ENCODE measurements at places on chromosomes 12 and 14. TPM values are rescaled to one million over a fixed set of nuclear protein-coding genes. Genes with fewer than 3 reads are reported as not detected.
A peak's percentile ranks its signal among the peaks of the same experiment; 100 is the strongest.

CPNE6 gene
- total RNA-seq, result not detected

TAOK3 gene
- 9.3 TPM for total RNA-seq

- DNase-seq, result no peak
These were observed 48.5 kb downstream of the TSPAN9 start for GRCh38 chr12:3125674-3126073.

LMO3 gene
- total RNA-seq, result 22.2 TPM

DNA sequence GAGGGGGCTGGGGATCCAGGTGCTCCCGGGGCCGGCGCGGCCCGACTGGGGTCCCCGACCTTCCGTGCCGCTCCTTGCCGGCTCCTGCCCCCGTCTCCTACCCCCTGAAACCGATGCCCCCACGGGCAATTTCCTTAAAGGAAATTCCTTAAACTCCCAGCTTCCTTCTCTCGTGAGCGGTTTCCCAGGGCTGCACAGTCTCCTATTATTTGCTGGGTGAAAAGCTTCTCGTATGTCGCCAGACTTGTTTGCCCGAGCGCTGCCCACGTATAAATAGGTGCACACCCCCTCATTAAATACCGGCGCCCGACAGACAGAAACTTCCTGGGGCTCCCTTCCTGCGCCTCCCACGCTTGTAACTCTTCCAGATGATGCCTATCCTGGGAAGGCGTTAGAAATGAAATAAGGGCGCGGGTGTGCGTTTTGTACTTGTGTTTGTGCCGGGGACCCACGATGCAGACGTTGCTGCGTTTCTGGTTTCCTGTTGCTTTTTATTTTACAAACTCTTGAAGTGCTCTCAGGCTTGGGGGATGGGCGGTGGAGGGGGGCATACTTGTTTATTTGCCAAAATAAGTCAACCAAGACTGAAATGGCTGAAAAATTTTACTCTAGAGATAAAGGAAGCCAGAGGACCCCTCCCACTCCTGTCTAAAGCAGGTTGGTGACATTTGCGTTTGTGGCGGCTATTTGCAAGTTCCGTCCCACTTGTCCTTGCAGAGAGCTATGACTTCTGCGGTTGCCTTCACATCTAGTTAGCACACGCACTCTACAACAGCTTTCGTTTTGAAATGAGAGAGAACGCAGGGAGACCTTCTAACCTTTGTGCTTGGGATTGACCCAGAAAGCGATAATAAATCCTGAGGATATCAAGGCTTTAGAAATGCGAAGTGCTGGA lies 1.0 kb downstream of the HIP1R start:
- DNase-seq, result no peak

SLC39A2 gene
- total RNA-seq, result 0.14 TPM

ACSS3 gene
- 20.2 TPM for total RNA-seq

FAM186B gene
- total RNA-seq, result 0.21 TPM

TMEM119 gene
- total RNA-seq, result 0.20 TPM

RPGRIP1 gene
- total RNA-seq, result 0.41 TPM

DNA sequence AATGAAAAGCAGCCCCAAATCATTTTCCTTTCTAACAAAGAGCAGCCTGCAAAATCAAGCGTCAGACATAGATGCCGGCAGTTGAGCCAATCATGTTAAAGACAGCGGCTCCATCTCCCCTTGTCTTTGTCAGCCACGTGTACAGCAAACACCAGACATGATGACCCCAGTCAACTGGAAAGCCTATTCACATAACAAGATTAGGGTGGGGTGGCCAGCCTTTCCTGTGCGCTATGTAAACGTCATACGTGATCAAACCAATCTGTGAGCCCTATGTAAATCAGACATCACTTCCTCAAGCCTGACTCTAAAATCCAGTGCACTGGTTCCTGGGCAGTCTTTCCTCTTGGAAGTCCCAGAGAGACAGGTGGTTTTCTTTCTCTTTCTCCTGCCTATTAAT lies 9.9 kb upstream of the FICD start:
- no peak for DNase-seq

- no peak for DNase-seq
These were observed 48.4 kb upstream of the SYT10 start for GRCh38 chr12:33488036-33488435.

DNA sequence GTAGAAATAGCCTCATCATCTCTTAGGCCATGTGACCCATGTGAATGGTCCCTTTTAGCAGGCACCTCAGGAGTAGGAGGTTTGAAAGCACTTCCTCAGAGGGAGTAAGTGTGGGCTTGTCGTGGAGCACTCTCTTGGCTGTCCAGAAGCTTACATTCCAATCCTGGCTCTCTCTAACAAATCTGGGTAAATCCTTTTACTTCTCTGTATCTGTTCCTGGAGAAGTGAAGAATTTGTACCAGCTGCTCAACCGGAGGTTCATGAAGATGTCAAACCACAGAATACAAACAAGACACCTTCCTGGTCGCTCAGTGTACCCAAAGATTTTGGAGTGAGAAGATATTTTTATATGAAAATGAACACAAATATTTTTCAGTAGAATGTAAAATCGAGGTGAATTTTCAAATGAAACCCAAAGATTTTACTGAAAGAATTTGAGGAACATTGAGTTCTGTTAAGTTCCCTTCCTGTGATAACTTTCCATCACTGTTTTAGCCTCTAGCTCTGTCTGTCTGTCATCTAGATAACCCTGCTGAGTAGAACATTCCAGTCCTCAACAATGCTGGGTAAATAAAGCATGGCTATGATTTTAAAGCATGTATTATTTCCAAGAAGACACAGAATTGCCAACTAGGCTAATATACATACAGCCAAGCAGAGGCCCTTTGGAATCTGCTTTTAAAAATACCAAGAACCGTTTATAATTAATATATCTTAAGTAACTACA lies 263.9 kb upstream of the RGS6 start:
- DNase-seq, result no peak

DNA sequence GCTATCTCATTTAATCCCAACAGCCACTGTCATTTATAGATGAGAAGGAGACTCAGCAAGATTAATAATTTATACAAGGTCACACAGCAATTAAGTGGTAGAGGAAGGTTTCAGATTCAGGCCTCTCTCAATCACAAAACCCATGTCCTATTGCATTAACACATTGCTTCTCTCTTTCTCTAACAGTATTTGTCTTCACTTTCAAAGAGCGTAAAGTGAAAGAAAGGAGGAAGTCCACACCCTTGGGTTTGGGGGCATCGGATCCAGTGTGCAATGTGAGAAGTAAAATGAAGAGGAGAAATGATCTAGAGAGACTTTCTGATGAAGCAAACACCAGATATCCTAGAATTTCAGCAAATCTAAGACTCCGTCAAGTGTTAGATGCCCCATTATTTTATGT lies 7.0 kb upstream of the VRK1 start:
- no peak for DNase-seq

DNA sequence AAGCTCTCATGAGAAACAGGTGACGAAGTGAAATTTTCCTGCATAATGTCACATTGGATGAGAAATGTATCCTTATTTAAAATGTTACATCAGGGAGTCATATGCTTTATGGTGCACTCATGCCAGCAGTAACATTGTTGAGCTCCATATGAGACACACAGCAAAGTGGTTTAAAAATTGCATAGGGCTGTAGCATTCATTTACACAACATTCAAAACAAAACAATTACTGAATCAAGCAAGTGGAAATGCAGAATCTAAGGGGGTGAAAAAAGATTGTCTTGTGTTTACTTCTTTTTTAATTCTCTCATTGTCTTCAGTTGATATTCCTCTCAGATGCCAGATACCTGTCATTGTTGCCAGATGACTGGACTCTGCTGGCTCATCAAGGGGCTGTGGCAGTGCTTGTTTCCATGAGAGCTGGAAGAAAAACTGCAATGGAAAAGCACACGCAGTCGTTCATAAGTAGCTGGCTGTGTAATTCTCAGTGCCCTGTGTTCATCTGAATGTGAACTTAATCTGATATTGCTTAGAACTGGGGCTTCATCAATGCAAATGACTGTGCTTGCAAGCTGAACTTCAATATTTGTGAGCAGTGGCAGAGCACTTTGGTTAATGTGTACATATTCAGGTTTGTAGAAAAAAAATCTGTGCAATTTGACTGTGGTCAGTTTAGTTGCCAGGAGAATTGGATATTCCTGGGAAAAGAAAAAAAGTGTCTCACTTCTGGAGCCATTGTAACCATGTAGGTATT lies 305.6 kb downstream of the RAD51B start:
- no peak for DNase-seq

GRCh38 chr12:52890417-52890816 lies 14.5 kb downstream of the KRT8 start:
- no peak for DNase-seq

DPF3 gene
- total RNA-seq, result 0.31 TPM

- peak; percentile 79 for DNase-seq
These were observed 16.4 kb downstream of the ACVRL1 start for GRCh38 chr12:51923506-51924365.

GRCh38 chr12:46998811-46999368 lies 80.5 kb upstream of the PCED1B start:
- DNase-seq, result no peak

CCDC198 gene
- total RNA-seq, result not detected

DNA sequence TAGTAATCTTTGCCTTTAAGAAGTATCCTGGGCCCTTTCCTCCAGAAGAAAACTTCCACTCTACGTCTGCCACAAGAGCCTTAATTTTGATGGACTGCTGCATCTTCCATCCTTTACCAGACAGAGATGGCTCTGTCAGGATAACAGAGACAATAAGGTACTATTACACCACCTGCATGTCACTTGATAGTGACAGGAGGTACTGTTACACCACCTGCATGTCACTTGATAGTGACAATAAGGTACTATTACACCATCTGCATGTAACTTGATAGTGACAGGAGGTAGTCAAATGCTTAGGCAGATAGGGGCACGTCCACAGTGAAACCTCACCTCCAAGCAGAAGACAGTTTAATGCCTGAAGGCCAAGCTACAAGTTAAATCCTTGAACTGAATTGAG lies 13.9 kb downstream of the OR6C74 start:
- no peak for DNase-seq

- peak; percentile 71 for DNase-seq
These were observed 2.8 kb downstream of the PIANP start for GRCh38 chr12:6697584-6698351.

HSPB8 gene
- 6.7 TPM for total RNA-seq

FBLN5 gene
- 4.0 TPM for total RNA-seq

DNA sequence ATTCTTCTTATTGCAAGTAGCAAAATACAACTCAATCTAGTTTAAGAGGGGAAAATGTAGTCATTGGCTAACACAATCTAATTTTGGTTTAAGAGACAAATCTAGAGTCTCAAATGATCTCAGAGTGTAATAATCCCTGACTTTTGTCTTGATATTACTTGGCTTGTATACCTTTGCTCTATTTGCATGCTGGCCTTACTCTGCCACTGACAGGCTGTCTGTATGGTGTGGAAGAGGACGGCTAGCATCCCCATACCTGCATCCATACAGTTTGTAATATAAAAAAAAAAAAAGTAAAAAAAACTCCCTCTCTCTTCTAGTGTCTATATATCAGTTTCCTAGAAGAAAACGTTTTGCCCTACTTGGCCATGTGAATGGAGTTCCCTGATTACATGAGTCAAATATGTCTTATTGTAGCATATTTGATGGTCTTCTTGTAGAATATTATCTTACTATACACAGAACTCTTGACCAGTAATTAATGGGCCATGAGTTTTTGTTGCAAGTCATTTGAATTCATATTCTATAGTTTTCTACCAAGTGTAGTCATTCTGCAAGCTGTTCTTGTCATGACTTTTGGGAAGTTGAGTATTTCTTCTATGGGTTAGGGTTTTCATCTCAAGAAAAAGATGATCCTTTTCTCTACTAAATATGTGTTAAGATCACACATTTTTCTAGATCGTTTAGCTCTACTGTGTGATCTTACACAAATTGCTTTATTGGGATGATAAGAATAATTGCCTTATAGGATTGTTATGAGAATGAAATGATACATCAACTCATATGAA lies 8.2 kb downstream of the HIF1A start:
- DNase-seq, result no peak

ATP6V1D gene
- 51.4 TPM for total RNA-seq

- peak; percentile 23 for DNase-seq
These were observed 401.6 kb downstream of the FOXG1 start for GRCh38 chr14:29168149-29168548.

- no peak for DNase-seq
These were observed 13.7 kb upstream of the SIX1 start for GRCh38 chr14:60662982-60663381.

DNA sequence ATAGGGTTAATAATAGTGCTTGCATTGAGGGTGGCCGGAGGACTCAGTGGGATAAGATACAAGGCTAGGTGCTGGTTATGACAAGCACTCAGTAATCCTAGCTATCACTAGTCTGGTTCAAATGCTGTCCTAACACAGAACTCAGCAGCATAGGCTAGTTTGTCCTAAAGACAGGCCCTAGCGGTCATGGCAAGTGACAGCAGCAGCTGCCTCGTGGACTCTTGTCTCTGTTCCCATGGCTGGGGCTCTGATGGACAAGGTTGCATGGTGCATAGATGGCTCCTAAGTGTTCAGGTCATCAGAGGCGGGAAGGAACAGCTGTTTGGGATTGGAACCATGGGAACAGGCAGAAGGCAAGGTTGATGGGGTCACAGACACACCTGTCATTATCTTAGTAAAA lies 42.4 kb upstream of the IGF1 start:
- DNase-seq, result no peak

RD3L gene
- total RNA-seq, result not detected

BCL2L2 gene
- total RNA-seq, result 15.5 TPM

DNA sequence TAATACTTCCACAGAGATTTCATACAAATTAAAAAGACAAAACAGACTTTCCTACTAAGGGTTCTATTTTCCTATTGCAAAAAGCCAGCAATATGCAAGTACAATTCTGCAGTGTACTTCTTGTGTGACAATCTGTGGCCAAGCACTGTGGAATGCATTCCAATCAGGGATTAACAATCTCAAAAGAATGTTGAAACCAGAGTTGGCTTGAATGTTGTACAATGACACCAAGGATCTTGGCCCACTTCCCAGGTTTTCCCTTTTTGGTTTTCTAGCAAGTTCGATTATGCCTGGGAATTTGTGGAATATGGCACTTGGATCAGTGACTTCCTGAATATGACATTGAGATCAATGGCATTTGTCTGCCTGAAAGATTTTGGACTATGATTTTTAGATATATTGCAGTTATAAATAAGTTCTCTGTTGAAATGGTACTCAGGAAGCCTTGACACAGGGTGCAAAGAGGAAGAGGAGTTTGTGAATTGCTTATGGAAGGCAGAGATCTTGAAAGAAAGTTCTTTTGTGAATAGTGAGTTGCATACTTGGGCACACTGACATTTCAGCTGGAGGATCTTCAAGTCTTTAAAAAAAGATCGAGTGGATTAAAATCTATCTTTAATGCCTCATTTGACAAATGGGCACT lies 81.4 kb upstream of the FERMT2 start:
- DNase-seq, result no peak

- no peak for DNase-seq
These were observed 20.3 kb upstream of the FOXG1 start for GRCh38 chr14:28746247-28746646.

Measured in WTC11 (cell line).